ENCODE measurements at places on chromosomes 6 and 20.
A peak's percentile ranks its signal among the peaks of the same experiment; 100 is the strongest.

DNA sequence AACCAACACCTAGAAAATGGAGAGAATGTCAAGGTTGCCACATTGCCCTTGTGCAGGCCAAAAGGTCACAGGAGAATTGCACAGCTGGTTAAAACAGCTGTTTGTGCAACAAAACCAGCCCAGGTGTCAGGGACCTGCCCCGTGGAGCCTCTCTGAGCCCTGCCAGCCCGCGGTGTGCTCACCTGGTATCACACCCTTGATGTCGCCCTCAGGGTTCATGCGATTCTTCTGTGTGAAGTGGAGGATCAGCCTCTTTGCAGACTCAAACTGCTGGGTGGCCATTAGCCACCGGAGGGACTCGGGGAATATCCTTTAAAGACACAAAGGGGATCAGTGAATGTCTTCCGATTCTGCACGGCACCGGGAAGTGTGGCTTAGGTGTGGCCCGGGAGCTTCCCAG lies 39.2 kb downstream of the PSMG4 start:
- DNase-seq, result peak; percentile 28

- DNase-seq, result no peak
Observed at GRCh38 chr20:22836877-22837276, 198.2 kb upstream of the SSTR4 start.

DNA sequence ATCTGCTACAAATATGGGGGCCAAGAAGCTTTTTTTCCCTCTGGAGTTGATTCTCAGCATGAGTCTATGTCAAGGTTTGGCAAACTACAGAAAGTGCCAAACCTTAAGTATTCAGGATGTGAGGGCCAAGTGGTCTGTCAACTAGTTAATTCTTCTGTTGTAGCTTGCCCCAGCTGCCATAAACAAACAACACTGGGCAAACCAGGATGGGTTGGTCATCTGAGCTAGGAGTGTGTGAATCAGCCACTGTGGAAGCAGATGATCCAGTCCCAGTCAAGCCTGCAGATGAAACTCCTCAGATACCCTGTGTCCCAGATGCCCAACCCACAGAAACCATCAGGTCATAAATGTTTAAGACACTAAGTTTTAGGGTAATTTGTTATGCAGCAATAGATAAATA lies 103.0 kb upstream of the MOCS1 start:
- DNase-seq, result no peak

- no peak for DNase-seq
Observed at GRCh38 chr6:75504465-75505222, 11.0 kb upstream of the FILIP1 start.

GRCh38 chr20:19275038-19275629 lies 62.7 kb downstream of the SLC24A3 start:
- no peak for DNase-seq

DNA sequence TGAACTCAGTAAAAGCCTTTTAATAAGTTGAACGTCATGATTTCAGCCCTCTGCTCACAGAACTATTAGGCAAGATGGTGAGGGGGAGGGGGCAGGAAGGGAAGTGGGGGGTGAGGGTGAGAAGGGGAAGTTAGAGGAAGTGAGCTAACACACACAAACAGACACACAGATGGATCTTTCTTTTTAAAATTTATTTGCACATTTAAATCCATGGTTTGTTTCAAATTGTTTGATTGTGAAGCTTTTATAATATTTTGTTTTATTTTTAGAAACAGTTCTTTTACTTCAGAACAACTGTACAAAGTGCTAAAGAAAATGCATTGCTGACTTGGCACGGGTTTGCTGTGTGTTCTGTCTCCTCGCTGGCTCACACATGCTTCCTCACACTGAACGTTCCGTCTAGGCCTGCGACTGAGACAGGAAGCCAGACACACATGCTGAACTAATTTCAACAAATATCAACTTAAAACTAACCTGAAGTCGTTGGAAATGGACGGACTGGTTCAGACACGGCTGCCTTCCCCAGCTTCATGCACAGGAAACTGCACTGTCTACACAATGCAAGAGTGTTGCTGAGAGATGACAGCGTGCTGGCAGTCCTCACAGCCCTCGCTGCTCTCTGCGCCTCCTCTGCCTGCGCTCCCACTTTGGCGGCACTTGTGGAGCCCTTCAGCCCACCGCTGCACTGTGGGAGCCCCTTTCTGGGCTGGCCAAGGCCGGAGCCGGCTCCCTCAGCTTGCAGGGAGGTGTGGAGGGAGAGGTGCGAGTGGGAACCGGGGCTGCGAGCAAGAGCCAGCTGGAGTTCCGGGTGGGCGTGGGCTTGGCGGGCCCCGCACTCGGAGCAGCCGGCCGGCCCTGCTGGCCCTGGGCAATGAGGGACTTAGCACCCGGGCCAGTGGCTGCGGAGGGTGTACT lies 8.1 kb upstream of the ZBP1 start:
- DNase-seq, result peak; percentile 75

DNA sequence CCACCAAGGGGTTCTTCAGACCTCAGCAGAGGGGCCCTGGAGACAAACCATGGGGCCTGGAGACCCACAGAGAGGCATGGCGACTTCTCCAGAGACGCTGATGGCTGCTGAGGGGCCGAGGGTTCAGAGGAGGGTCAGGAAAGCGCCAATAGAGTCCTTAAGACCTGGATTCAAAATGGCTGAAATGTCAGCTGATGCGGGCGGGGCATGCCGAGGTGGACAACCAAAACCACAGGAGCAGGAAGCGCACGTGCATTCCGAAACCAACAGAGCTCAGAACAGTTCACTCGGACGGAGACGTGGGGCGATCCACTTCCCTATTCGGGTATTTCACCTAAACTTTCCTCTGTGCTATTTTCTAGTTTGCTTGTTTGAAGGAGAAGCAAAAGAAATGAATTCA lies 99.9 kb upstream of the RIN2 start:
- DNase-seq, result no peak

- DNase-seq, result no peak
Observed at GRCh38 chr6:118288355-118289124, 259.6 kb upstream of the PLN start.

GRCh38 chr6:111250791-111251354 lies 163.6 kb downstream of the SLC16A10 start:
- no peak for DNase-seq

DNA sequence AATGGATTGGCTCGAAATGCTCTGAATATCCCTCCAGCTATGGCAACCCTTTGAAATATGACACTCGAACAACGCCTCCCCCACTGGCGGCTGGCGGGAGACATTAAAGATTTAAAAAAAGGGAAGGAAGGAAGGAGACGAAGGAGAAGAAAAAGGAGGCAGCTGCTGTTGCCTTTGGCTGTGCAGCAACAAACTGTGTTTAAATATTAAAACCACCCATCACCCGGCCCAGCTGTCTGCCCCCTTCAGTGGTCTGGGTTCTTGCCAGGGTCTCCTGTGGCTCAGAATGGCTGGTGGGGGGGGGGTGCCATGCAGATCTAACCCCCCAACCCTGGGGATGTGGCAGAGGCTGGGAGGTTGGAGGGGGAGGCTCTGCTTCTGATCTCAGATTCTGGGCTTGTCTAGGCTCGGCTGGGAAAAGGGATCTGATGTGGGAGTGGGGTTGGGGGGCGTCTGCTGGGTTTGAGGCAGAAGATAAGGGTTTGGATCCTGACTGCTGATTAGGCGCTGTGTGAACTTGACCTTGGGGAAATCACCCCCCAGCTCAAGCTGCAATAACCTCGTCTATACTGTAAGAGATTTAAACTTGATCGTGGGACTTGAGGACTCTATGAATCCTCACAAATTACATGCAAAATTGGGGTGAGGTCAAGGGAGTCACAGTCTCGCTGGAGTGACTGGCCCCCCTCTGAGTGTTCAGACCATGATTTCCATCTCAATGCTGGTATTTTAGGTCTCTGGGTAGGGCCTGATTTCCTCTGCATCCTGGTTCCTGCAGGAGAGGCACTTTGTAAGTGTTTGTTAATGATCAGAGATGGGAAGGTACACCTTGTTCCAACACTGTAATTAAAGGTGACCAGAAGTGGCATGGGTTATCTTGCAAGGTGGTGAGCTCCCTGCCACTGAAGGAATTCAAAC lies 40.3 kb upstream of the BLCAP start:
- peak; percentile 50 for DNase-seq

DNA sequence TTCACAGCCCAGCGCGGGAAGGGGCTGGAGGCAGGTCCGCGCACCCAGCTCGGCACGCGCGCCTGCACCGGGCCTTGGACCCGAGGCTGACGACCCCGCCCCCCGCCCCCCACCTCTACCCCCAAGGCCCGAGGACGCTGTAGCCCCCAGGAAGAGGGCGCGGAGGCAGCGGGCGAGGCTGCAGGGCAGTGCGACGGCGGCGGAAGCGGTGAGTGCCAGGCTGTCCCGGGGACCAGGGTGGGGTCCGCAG lies 1.2 kb downstream of the LIME1 start:
- no peak for DNase-seq

Measured in activated effector memory CD4-positive, alpha-beta T cell treated with anti-CD3 and anti-CD28 coated beads, Interleukin-2, amount 50 U/mL, for 16 hours (primary cell).